Regular cardiac myocyte (primary cell): ENCODE measurements at places on chromosomes 4 and X. TPM values are rescaled to one million over a fixed set of nuclear protein-coding genes. Genes with fewer than 3 reads are reported as not detected.

PAGE4 gene
- not detected in 2 replicates for total RNA-seq

ENPEP gene
- 2.1 and 6.8 TPM in 2 replicates for total RNA-seq

TMPRSS11D gene
- not detected in 2 replicates for total RNA-seq

ODAPH gene
- total RNA-seq: not detected in 2 replicates

XPNPEP2 gene
- under 0.01 TPM in 1 of 2 replicates, not detected in the other for total RNA-seq

PAGE2 gene
- total RNA-seq: not detected in 2 replicates

BMP3 gene
- total RNA-seq: under 0.01 TPM in 1 of 2 replicates, not detected in the other

FAM149A gene
- 2.3 and 8.2 TPM in 2 replicates for total RNA-seq

SFRP2 gene
- not detected in 2 replicates for total RNA-seq

SLC25A6 gene
- total RNA-seq: 111 and 188 TPM in 2 replicates

CXXC4 gene
- total RNA-seq: under 0.01 TPM in 2 replicates
